Tibial nerve (tissue), 4 donors: ENCODE measurements at places on chromosomes 13 and 19. TPM values are rescaled to one million over a fixed set of nuclear protein-coding genes. Genes with fewer than 3 reads are reported as not detected.

- no peak overlapping the region for H3K4me3 ChIP-seq
- no peak for DNase-seq
- H3K27me3 ChIP-seq, result no peaks in the 10 kb centered on the region
- H3K36me3 ChIP-seq, result no peaks in the 10 kb centered on the region
- no peak overlapping the region for H3K27ac ChIP-seq
- peaks cover 28% of the 10 kb centered on the region for H3K4me1 ChIP-seq
Observed at GRCh38 chr13:76853921-76854608, 32.1 kb downstream of the KCTD12 start.

DNA sequence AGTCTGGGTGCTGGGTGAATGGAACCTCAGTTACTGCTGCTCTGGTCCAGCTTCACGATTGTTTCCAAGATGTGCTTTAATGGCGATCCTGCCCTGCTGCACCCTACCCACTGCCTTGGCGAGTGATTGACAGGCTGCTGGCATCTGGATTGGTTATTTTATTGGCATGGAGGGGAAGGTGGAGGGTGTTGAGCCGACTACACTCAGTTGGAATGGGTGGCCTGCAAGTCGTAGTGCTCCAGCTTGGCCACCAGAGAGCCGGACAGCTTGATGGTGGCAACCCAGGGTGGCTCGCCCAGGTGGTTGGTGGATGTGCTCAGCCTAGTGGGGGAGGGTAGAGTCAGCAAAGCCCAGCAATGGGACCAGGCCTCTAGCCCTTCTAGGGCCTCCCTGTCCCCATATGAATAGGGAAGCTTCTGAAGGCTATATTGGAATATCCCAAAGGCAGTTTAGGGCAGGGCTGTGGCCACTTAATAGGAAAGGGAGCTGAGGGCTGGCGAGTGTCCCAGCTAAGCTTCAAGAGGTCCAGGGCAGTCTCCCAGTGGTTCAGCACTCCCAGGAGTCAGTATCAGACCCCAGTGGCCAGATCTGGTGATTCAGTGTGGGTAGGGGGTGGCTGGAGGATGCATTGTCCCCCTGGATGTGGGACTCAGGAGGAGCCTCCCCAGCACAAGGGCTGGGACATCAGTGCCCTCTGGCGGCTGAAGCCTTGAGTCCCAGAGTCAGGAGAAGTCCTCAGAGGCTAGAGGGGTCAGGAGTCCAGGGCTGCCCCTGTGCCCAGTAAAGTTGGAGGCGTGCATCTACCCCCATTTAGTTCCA, 3.4 kb downstream of the GGN start:
- no peak overlapping the region for H3K4me3 ChIP-seq
- peaks cover 29% of the 10 kb centered on the region for H3K36me3 ChIP-seq
- DNase-seq, result no peak
- H3K27me3 ChIP-seq, result no peaks in the 10 kb centered on the region
- H3K27ac ChIP-seq, result no peak overlapping the region

DNA sequence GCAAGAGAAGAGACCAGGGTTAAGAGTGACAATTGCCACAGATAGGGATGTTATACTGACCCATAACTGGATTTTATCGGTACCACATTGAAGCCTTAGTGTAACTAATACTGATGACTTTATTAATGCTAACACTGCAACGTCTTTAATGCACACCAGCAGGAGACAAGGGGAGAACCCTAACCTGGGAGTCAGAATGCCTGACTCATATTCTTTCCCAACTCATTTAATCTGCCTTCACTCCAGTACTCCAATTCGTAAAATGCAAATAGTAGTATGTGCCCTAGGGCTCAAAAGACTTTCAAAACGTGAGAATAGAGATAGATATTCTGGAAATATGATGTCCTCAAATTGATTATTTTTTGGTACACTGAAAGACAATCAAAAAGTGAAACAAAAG, 62.4 kb downstream of the GPC6 start:
- no peak for DNase-seq
- H3K27me3 ChIP-seq, result no peaks in the 10 kb centered on the region
- no peak overlapping the region for H3K4me3 ChIP-seq
- no peak overlapping the region for H3K27ac ChIP-seq
- no peaks in the 10 kb centered on the region for H3K4me1 ChIP-seq

DNA sequence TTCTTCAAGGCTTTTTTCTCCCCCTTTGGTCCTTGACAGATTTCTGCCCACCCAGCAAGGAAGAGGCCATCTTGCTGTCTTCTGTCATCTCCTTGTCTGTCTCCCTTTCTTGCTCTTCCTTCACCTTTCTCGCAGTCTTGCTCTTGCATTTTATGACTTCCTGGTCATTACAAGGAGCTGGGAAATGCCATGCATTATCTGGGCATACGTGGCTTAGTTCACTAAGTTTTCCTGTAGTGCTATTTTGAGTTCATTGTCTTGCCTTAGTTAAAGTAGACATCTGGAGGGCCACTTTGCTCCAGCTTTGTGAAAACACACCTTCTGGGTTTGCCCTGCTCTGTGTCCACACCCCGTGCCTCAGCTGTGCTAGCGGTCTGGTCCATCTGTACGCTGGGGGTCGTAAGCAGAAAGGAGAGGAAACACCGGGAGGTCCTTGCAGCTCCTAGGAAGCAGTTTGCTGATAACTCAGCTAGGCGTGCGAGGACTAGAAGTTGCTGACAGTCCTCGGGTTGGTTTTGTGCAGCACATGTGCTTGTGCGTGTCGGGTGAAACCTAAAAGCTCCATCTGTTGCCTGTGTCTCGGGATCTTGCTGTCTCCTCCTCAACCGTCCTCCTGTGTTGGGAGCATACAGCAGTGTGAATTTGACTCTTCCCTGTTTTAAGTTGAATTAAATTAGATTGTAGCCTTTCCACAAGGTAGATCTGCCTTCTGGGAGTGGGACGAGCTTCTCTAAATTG, 59.4 kb downstream of the ARHGEF7 start:
- no peak for DNase-seq
- no peaks in the 10 kb centered on the region for H3K36me3 ChIP-seq
- no peak overlapping the region for H3K27ac ChIP-seq
- H3K4me3 ChIP-seq, result no peak overlapping the region
- H3K4me1 ChIP-seq, result peaks cover 78% of the 10 kb centered on the region
- no peaks in the 10 kb centered on the region for H3K27me3 ChIP-seq

- no peak for DNase-seq
- peaks cover 8% of the 10 kb centered on the region for H3K4me1 ChIP-seq
- no peak overlapping the region for H3K4me3 ChIP-seq
- peaks cover 2% of the 10 kb centered on the region for H3K27me3 ChIP-seq
- H3K27ac ChIP-seq, result no peak overlapping the region
Observed at GRCh38 chr13:24540236-24541126, 27.9 kb upstream of the PARP4 start.

GRCh38 chr13:99980201-99980823, 1.3 kb upstream of the ZIC2 start:
- peaks cover 16% of the 10 kb centered on the region for H3K27me3 ChIP-seq
- DNase-seq, result no peak
- H3K36me3 ChIP-seq, result no peaks in the 10 kb centered on the region

DNA sequence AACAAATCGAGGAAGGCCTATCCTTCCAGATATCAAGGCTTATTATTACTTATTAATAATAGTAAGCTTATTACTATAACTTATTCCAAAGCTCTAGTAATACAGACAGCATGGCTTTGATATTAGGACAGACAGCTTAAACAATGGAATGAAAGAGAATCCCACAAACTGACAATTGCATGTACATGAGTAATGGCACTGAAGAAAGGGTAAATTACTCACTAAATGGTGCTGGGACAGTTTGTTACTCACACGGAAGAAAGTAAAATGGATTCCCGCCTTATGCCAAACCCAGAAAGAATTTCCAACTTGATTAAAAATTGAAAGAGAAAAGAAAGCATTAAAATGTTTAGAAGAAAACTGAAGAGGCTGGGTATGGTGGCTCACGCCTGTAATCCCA, 60.3 kb downstream of the MIPEP start:
- H3K4me3 ChIP-seq, result no peak overlapping the region
- H3K4me1 ChIP-seq, result peaks cover 4% of the 10 kb centered on the region
- H3K36me3 ChIP-seq, result no peaks in the 10 kb centered on the region
- DNase-seq, result no peak

DNA sequence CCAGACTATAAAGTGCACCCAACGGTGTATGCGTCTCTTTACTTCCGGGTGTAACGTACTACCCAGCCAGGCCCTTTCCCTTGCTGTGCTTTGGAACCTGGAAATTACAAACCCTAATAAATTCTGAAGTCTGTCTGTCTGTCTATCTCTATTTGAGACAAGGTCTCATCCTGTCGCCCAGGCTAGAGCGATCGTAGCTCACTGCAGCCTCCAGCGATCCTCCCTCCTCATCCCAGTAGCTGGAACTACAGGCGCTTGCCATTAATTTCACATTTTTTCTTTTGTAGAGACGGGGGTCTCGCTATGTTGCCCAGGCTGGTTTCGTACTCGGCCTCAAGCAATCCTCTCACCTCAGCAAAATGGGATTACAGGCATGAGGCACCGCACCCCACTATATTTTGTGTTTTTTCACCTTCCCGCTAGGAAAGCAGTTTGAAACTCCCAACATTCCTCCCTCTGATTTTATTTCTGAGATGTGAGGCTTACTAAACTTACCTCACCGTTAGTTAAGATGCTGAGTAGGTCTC, 469 bp upstream of the RNF6 start:
- H3K27ac ChIP-seq, result peak overlapping the region; percentile 89
- DNase-seq, result no peak
- peak overlapping the region; percentile 97 for H3K4me3 ChIP-seq
- H3K4me1 ChIP-seq, result peaks cover 12% of the 10 kb centered on the region
- peaks cover 22% of the 10 kb centered on the region for H3K36me3 ChIP-seq
- H3K27me3 ChIP-seq, result no peaks in the 10 kb centered on the region

DNA sequence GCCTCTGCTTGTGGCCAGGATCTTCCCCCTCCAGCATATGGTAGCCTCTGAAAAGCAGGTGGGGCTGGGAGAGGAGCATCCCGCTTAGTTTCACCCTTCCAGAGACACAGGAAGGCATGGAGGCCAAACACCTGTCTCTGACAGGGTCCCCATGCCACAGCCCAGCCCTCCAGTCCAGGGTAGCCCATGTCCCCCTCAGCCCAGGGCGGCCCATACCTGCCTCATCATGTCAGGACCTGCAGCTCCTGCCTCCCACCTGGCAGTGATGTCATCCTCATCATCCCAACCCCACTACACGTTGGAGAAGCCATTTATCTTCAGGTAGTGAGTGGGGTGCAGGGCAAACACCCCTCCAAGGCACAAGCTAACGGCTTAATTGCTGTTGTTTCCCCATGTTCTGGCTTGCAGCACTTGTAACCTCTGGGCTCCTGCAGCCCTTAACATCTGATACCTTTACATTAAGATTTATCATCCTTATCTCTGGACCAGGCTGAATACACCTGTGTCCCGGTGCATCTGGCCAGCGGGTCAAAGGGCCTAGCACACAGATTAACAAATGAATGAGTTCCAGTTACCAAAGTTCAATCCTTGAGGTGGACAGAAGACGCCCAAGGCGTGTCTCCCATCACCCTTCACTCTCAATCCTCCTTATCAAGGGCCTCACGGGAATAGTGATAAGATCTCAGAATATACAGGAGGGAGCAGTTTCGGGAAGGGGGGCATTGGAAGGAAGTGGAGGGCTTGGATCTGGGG, 22.2 kb downstream of the ZNF175 start:
- no peak for DNase-seq
- no peaks in the 10 kb centered on the region for H3K27me3 ChIP-seq
- no peak overlapping the region for H3K27ac ChIP-seq
- H3K36me3 ChIP-seq, result peaks cover 21% of the 10 kb centered on the region

DNA sequence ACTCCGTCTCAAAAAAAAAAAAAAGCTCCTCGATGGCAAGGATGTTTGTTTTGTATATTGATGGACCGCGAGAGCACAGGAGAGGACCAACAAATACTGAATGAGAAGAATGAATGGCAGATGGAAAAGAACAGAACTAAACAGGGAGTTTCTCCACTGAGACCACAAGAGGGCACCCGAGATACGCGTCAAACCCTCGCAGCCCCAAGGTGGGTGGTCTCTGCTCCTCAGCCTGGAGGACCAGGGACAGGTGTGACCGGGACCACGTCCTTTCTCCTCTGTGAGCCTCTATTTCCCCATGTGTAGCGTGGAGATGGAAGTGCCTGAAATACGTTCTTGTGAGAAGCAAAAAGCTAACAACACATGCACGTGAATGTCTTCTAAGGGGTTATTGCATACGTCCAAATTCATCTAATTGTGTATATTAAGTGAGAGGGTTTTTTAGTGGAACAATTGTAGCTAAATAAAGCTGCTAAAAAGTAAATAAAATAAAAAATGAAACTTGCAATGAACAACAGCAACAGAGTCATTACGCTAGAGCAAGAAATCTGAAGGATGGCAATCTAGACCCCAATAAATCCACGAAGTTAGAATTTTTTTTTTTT, 8.3 kb upstream of the CDC42EP5 start:
- no peaks in the 10 kb centered on the region for H3K4me1 ChIP-seq
- no peak overlapping the region for H3K4me3 ChIP-seq
- H3K27ac ChIP-seq, result no peak overlapping the region
- DNase-seq, result no peak
- H3K27me3 ChIP-seq, result no peaks in the 10 kb centered on the region
- no peaks in the 10 kb centered on the region for H3K36me3 ChIP-seq

GRCh38 chr13:105135852-105136615, 1399.4 kb downstream of the EFNB2 start:
- no peaks in the 10 kb centered on the region for H3K4me1 ChIP-seq
- no peak for DNase-seq
- H3K36me3 ChIP-seq, result no peaks in the 10 kb centered on the region
- no peak overlapping the region for H3K27ac ChIP-seq

DNA sequence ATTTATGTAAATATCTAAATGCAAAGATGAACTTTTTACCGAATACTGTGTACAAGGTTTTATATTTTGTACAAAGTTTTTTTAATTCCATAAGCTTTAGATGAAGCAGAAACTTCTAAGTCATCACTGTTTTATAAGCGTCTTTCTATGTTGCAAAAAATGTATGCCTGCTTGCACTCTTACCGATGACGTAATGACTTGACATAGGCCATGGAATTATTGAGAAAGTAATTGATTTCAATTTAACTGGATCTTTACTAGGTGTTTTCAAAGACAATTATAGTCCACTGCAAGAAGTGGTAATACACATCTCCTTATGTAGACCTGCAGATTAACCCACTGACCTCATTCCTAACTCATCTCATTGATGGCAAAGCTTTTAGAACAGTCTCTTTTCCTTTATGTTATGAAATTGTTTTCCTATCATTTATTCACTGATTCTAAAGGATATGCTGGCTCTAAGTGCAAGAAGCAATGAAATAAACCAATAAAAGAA, 10.4 kb downstream of the DACH1 start:
- no peak overlapping the region for H3K4me3 ChIP-seq
- no peak for DNase-seq
- H3K27me3 ChIP-seq, result no peaks in the 10 kb centered on the region
- H3K27ac ChIP-seq, result no peak overlapping the region

GRCh38 chr13:21458451-21458812, 671 bp downstream of the ZDHHC20 start:
- H3K27ac ChIP-seq, result peak overlapping the region; percentile 97
- peak; percentile 18 for DNase-seq
- H3K36me3 ChIP-seq, result no peaks in the 10 kb centered on the region
- no peaks in the 10 kb centered on the region for H3K27me3 ChIP-seq
- H3K4me3 ChIP-seq, result peak overlapping the region; percentile 96

Gene ZNF578
- total RNA-seq, result not detected

Gene PLPPR3
- total RNA-seq, result not detected

Gene SIGLEC12
- total RNA-seq, result 0.66 TPM

Gene LINGO3
- total RNA-seq, result not detected

Gene ZNF628
- 4.5 TPM for total RNA-seq
